CD4-positive, alpha-beta T cell treated with Interleukin-6 at 100 ng/mL for 8 hours (primary cell): ENCODE measurements at places on chromosomes 5 and 9.

- DNase-seq = peak; percentile 16
Observed at GRCh38 chr5:61333321-61333953, 1.4 kb downstream of the ZSWIM6 start.

- DNase-seq = no peak
Observed at GRCh38 chr5:135832941-135833920, 1.2 kb upstream of the SLC25A48 start.

DNA sequence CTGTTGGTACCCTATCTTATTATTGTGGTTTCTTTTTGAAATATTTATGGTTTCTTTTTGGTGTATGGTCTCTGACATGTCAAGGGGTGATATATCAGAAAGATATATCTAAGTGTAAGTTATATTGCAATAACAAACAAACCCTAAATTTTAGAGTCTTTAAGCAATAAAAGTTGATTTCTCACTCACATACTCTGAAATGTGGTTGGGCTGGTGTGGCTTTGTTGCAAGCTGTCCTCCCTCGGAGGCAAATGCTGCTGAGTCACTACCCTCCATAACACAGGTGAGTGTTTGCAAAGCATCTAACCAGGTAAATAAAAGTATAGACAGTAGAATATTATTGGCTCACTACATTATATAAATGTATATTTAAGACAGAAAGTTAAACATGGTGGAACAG lies 253.2 kb downstream of the CDH18 start:
- DNase-seq = no peak

GRCh38 chr9:135577256-135577655 lies 15.7 kb downstream of the PAEP start:
- DNase-seq = no peak

DNA sequence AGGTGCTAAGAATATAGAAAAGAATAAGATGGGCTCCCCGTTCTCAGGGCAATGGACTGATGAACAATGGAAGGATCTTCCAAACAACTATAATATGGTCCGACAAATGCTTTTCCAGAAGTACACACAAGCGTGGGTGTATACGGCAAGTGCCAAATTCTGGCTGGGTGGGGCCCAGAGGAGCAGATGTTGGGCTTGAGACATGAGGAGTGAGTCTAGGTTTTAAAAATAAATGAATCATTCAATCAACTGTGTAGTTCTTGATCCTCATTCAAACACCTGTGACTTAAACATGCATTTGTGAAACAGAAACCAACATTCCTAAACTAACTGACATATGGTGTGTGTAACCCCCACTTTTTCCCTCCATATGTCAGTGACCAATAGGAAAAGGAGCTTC lies 47.9 kb downstream of the MFAP3 start:
- DNase-seq = no peak

DNA sequence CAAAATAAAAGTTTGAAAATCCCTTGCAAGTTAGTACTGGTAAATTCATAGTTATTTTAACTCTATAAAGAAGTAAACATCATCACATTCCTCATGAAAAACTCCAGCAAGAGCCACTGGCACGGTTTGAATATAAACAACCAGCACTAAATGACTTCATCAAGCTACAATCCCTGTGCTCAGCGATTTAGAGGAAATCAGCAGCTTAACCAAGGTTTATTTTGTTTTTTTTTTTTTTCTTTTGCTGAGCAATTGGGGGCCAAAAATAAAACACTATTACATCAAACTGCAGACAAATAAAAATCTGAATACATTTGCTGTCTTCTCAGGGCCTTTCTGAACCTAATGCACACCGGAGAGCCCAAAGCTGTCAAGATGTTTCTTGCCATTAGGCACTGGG lies 106.2 kb upstream of the SLC24A2 start:
- no peak for DNase-seq

GRCh38 chr9:27368316-27368985 lies 71.5 kb upstream of the EQTN start:
- DNase-seq = no peak

DNA sequence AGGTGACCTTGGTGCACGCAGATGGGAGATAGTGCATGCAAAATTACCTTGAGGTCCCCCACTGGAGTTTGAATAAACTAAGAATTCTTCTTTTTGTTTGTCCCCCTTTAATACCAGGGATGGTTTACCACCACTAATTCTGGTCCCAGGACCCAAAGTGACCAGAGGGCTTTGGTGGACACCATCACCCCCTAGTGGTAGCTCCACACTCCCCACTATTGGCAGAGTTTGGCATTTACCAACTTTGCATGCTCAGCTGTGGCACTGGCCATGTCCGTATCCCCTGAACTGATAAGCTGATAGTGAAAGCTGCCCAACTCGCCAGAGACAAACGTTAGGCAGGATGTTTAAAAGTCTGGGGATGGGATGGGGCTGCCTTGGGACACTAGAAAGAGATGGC lies 3.3 kb downstream of the ASTN2 start:
- no peak for DNase-seq

DNA sequence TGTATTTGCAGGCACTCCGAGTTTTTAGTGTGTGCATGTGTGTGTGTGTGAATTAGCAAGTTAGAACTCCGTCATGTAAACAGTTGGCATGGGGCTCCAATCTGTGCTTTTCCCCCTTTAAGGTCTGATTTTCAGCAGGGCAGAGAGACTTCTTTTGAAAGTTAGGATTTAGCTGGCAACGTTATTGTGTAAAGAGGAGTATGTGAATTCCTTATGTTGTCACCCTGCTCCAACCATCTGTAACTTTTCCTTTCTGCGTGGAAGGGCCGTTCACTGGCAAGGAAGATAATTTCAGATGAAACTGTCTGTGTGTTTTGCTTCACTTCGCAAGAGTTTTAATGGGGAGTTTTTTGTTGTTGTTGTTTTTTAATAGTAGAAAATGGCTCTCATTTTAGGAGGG lies 332 bp downstream of the SGCD start:
- no peak for DNase-seq

DNA sequence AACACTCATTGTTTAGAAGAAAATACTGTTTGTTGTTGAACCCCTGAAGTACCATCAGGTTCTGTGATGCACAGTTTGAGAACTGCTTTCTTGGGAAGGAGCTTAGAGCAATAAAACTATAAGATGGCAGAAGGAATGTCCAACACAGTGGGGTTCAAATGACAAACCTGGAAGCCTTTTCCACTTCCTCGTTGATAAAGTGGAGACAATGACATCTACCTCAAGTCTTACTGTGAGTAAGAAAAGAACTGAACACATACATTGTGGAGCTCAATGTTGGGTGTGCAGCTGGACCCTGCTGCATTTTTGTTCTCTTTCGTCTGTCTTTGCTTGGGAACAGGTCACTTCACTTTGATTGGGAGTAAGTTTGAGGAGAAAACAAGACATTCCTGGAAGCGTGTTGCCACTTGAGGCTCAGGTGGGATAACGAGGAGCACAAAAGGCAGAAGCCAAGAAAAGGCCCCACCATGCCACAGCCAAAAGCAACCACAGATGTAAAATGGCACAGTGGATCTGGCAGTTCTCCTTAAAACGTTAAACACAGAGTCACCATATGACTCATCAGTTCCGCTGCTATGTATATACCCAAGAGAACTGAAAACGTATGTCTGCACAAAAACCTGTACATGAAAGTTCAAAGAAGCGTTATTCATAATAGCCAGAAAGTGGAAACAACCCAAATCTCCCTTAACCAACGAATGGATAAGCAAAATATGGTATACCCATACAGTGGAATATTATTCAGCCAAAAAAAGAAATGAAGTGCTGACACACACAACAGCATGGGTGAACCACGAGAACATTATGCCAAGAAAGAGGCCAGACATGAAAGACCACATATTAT lies 42.9 kb upstream of the SUB1 start:
- peak; percentile 32 for DNase-seq

DNA sequence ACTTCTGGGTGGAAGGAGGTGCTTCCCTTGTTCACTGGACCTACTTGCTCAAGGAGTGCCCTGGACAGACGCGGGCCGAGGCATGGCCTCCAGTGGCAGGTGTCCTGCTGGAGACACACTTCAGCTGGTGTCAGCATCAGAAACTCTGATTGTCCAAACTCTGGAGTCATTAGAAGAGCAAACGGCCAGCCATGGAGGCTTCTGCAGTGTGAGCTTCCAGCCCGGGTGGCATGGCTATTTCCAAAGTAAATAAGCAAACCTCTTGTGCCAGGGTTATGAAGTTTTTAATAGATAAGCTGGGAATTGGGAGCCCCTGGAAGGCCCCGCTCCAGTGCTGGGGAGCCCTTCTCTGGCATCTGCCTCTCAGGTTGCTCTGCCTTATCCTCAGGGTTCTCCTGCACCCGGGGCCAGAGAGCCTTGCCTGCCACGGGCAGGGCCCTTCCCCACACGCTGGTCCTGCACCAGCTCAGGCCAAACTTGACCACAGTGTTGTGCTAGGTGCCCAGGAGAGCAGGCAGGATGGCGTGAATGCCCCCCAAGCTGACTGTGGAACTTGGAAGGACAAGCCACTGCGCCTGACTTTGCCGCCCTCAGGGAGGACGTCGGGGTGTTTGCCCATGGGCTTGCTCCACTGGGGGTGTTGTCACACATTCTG lies 285.6 kb downstream of the GADD45G start:
- no peak for DNase-seq

- DNase-seq = no peak
Observed at GRCh38 chr9:38001430-38001829, 67.6 kb downstream of the SHB start.

- DNase-seq = peak; percentile 31
Observed at GRCh38 chr5:37738057-37738691, 101.7 kb downstream of the GDNF start.

DNA sequence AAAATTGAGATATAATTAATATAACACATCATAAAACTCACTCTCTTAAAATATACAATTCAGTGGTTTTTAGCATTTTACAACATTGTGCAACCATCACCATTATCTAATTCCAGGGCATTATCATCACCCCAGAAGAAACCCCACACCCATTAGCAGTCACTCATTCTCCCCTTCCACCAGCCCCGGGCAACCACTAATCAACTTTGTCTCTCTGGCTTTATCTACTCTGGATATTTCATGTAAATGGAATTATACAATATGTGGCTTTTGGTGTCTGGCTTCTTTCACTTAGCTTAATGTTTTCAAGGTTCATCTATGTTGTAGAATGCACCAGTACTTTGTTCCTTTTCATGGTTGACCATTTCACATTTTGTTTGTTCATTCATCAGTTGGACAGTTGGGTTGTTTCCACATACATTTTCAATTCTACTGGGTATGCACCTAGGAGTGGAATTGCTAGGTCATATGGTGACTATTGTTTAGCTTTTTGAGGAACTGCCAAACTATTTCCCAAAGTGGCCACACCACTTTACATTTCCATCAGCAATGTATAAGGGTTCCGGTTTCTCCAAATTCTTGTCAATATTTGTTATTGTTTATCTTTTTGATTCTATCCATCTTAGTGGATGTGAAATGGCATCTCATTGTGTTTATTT lies 62.4 kb downstream of the MARCHF3 start:
- no peak for DNase-seq

DNA sequence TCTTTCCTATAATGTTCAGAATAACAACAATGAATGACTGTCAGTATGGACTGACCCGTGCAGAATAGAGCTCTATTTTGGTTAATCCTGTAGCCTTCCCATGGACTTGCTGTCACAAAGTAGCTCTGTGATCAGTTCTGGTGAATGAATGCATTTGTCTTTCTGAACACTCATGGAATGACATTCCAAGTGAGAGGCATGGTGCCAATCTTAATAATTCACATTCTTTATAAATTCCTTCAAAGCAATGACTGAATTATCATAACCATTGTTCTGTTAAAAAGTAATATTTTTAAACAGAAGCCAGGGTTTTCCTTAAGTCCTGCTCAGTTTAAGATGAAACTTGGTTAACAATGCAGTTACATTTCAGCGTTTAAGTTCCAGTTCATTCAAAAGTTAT lies 360.5 kb downstream of the ICE1 start:
- DNase-seq = no peak

DNA sequence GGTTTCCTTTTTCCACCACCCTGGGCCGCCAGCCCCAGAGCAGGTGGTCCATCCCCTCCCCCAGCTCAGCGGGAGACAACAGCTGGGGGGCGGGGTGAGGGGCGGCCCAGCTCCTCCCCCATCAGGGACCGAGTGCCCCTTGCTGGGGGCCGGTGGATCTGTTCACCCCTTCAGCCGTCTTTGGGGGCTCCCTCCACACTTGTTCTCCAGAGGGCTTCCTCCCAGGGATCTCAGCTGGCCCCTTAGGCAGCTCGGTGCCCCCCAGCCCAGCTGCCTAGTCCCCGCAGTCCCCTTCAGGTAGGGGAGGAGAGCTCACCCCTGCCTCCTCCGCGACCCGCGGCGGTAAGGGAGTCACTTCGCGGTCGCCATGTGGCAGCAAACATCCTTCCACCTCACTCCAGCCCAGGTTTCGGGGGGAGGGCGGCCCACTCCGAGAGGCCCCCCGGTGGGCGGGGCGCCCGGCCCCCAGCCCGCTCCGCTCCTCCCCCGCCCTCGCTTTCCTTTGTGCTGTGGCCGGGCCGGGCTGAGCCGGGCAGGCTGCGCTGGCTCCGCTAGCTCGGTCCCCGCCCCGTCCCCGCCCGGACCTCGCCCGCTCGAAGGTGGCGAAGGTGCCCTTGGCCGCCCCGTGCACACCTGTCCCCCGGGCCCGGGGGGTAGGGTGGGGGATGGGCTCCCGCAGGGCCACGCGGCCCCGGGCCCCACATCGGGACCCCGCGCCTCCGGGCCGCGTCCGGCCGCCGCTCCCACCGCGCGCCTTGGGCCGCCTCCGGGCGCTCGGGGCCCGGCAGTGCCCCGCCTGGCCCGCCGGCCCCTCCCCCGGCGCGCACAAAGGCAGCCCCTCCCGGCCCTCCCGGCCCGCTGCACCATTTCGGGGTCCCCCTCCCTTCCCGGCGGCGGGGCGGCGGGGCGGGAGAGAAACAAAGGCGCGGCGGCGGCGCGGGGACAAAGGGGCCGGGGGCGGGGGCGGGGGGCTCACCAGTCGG lies 683 bp downstream of the DBN1 start:
- DNase-seq = peak; percentile 31

DNA sequence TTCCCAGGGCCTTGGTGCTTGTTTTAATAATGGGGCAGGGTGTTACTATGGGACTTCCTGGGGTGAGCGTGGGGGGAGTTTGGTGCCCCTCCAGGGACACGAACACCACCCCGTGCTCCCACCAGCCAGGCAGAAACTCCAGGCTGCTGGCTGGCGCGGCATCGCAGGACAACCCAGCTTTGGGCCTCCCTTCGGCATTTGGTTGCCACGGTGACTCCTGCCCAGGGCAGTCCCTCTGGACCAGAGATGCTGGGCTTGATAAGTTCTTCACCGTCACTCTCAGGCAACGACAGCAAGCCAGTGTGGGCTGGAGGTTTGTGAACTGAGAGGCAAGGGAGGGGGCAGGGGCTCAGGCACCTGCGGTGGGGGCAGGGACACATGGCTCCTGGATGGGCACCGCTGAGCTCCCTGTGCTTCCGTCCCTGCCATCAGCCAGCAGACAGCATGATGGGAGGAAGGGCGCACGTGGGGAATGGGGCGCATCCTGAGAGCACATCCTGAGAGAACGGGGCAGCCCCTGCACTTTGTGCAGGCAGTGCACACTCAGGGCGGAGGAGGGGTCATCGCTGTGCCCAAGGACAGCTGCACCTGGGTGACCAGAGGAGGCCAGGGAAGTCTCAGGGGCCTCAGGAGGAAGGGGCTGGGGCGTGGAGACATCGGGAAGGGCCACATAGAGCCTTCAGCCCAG lies 116.4 kb downstream of the RXRA start:
- no peak for DNase-seq

GRCh38 chr9:98521141-98521540 lies 187.6 kb downstream of the GABBR2 start:
- no peak for DNase-seq
